GM23248 (cell line): ENCODE measurements at places on chromosomes 6 and 20.

DNA sequence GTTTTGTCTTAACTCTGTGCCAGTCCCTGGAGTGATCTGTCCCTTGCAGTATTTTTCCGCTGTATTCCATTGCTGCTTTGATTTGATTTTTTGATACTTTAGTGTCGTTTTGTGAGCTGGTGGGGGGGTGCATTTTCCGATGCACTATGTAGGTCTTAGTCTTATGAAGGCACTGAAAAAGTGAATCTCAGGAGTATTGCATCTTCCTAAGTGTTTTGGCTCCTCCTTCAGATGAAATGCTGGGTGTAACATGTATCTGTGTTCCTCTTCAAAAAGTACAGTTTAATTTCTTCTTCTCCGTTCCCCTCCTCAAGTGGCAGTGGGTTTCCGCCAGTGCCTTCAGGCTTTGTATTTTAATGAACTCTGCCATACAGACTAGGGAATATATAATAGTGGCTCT, 580.7 kb upstream of the GJE1 start:
- DNase-seq = no peak

- DNase-seq = no peak
Observed at GRCh38 chr6:159305804-159306537, 136.8 kb downstream of the FNDC1 start.

GRCh38 chr20:24955045-24955444, 6.0 kb downstream of the CST7 start:
- DNase-seq = no peak

GRCh38 chr6:92820601-92821000, 598.8 kb downstream of the EPHA7 start:
- DNase-seq = no peak

DNA sequence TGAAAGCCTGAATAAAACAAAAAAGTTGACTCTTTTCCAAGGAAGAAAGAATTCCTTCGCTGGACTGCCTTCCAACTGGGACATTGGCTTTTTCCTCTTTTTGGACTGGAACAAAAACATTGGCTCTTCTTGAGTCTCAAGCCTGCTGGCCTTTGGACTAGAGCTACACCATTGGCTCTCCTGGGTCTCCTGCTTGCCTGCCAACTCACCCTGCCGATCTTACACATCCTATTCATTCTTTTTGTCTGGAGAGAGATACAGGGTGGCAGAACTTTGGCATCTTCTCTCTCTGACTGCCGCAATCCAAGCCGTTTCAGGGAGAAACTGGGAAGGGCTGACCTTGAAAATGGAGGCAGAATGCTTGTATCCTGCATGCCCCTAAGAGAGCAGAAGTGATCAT, 20.2 kb downstream of the DDO start:
- DNase-seq = no peak

- DNase-seq = no peak
Observed at GRCh38 chr6:141957271-141957670, 175.5 kb upstream of the GJE1 start.

DNA sequence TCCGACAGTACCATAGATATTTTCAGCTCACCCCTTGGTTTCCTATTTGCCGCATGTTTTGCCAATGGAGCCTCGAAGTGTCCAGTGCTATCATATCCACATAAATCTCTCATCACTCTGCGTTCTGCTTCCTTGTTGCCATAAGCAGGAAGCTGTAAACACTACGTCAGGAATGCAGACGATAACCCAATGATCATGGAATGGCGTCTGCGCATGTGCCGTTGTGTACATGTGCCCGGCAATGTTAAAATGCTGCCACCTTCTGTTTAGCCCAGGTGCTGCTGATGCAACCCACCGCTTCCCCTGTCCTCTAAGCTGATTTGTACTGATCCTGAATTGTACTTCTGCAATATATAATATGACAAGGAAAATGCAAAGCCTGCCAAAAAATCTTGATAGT, 607.5 kb downstream of the HDGFL1 start:
- DNase-seq = peak; percentile 1

GRCh38 chr6:82902290-82902689, 163.4 kb downstream of the UBE3D start:
- DNase-seq = no peak

- peak; percentile 51 for DNase-seq
Observed at GRCh38 chr6:70673601-70674000, 5.9 kb downstream of the SMAP1 start.

GRCh38 chr20:3092611-3093379, 8.3 kb upstream of the AVP start:
- DNase-seq = peak; percentile 30

DNA sequence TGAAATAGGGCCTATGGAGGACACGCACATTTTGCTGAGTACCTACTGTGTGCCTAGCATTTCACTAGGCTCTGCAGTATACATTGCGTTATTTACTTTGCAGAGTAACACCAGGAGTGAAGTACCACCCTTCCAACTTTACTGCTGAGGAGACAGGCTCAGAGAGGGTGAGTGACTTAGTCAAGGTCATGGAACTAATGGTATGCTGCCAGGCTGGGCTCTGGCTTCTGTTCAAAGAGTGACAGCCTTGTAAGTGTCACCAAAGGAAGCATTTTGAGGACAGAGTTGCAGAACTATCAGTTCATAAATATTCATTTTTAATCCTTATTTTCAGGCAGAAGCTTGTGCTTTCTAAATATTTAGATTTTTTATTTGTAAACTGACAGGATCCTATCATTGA, 754.9 kb upstream of the CHD6 start:
- DNase-seq = no peak

GRCh38 chr6:83511266-83511665, 1.1 kb upstream of the PRSS35 start:
- no peak for DNase-seq

DNA sequence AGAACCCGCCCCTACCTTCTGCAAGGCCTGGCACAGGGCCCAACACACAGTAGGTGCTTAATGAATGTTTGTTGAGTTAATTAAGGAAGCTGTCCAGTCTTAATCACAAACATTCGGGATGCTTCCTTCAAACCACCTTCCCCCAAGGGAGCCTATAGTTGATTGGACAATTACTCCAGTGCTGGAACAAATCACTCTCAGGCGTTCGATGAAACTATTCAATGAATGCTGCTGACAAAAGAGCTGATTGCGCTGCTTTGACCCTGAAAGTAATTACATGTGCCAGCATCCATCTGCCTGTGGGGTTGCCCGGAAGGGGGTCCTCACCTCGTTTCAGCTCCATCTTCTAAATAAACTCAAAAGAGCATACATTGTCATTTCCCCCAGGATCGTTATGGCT, 112.0 kb upstream of the SRSF6 start:
- no peak for DNase-seq

GRCh38 chr6:33607784-33608161, 13.3 kb upstream of the ITPR3 start:
- DNase-seq = no peak

DNA sequence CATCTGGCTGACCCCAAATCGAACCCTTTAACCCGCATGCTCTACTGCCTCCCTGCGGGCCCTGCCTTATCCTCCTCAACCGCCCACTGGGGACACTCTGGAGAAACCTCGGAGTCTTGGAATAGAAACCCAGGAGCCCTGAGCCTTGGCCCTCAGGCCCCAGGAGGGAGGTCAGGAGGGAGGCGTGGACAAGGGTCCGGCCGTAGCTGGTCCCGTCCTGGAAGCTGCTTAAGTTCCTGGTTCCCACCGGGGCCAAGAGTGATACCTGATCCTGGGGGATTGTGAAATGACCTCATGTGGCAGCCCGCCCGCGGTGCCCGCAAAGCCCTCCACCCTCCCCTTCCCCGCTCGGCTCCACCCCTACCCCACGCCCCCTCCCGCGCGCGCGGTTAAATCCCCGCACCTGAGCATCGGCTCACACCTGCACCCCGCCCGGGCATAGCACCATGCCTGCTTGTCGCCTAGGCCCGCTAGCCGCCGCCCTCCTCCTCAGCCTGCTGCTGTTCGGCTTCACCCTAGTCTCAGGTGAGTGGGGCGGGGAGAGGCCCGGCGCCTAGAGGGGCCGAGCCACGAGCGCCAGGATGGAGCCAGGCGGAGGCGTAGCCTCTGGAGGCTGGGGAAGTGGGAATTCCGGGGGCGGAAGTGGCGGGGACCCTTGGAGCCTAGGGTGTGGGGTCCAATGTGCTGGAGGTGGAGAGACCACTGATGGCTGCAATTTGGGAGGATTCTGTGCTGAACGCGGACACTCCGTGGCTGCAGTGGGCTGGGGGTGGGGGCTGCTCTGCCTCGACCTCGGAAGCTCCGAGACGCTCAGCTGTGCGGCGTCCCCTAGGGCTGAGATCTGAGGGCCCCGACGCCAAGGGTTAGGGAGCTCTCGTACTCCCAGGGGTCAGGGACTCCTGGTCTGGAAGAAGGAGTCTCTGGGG, at the start of gene WFDC2:
TSS of gene WFDC2 (plus strand) at position 418 of the 926 bp plus-strand sequence. CDS start at position 447, 29 bp downstream.
- no peak for DNase-seq

DNA sequence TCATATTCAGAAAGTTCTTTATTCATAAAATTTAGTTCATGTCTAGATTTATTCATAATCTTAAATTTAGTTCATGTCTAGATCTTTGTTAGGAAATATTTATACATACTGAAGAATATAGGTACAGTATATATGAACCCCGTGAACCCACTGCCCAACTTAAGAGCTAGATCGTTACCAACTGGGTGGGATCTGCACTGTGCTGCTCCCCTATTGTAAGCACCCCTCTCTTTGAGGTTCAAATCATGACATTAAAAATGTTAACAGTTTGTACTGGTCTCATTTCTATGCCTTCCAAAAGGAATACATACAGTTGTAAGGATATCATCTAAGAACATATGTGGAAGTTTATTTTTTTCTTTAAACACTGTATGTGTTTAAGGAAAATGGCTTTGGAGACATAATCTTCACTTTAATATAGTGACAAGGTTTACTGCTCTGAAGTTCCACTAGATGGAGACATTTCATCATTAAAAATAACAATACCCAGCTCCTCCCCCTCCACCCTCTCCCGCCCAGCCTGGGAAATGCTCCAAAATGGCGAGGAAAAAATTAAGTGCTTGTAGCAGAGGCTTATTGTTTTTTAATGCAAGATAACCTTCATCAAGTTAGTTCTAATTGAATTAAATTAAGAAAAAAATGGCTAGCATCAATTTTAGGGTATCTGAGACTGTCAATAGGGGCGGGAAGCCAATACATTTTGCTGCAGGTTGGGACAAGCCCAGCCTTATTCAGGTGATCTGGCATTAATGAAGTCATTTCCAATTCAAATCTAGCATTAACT, 104.1 kb upstream of the TRAF3IP2 start:
- DNase-seq = peak; percentile 85

DNA sequence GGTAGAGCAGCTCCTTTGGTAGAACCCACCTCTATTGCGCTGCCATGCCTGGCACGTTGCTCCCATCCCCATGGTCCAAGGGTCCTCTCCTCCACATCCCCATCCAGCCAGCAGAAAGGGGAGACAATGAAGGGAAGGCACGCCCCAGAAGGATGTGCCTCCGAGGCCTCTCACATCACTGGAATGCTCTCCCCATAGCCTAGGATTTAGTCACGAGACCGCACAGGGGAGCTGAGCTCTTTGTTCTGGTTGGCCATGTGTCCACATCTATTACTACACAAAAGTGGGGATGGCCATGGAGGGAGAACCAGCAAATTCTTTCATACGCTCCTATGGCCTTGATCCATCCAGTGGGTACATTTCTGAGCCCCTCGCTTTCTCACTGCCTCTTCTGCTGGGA, 60.5 kb upstream of the SALL4 start:
- DNase-seq = peak; percentile 73

GRCh38 chr20:61762886-61763739, 302.6 kb downstream of the TAF4 start:
- no peak for DNase-seq

DNA sequence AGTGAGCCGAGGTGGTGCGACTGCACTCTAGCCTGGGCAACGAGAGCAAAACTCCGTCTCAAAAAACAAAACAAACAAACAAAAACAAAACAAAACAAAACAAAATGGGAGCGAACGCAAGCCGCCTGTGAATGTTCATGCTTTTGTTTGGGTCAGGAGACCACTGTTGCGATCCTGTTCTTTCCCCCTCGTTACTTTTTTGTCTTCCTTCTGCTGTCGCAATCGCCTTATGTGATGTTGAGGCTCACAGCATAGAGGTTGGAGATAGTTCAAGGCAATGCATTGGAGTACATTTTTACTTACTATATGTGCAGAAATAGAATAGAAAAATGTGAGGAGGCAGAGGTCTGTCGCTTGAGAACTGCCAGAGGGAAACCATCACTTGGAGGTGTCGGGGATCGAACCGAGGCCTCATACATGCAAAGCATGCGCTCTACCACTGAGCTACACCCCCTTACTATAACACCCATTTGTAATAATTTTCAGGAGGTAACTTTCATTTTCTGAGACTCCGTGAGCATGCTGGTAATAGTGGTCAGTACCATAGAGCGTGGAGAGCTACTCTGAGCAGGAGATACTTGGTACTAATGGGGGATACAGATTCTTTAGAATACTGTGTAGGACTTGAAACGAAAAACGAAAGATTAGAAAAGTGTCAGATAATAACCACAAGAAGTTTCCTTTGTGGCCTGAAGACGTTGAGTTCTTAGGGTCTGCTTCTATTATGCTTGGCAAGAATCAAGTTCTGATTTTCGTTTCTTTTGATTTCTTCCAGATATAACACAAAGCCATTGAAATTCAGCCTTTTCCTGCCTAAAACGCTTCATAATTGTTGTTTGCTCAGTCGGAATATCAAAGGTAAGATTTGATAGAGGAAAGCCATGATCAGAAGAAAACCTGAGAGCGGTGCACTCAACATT, 121.1 kb downstream of the TRIM27 start:
- peak; percentile 54 for DNase-seq

DNA sequence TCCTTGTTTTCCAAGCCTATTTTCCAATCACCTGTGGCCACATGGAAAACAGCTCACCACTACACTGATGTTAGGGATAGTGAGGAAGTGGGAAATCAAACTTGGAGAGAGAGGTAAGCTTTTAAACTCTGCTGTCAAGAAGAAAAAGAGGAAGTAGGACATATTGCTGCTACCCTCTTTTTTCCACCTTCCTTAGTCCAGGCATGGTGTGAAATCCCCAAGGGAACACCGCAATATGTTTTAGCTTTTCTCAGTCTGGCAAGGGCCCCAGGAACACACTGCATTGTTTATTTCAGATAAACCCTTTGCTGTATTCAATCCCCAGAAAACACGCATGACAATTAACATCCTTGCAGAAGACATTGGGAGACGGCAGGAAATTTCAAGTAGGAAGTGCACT, 61.3 kb downstream of the HS3ST5 start:
- DNase-seq = no peak

- no peak for DNase-seq
Observed at GRCh38 chr6:71106276-71106675, 149.4 kb upstream of the B3GAT2 start.

GRCh38 chr6:90977513-90977912, 390.6 kb upstream of the MAP3K7 start:
- no peak for DNase-seq

DNA sequence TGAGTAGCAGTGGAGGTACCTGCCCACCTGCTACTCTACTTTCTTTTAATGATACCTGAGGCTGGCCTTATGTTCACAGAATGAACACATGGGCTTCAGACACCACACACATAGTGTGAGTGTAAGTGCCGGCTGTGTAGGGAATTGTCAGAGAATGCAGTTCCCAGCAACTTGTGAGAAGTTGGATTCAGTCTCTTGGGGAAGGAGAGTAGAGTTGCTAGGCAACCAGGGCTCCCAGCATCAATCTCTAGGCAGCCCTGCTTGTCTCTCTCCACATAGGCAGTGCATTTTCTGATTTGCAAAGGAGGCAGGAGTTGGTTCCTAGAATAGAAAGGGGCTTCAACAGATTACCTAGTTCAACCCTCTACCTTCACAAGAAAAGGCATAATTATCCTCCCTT, 74.1 kb downstream of the BFSP1 start:
- DNase-seq = no peak
